Esophagus squamous epithelium (tissue), 5 donors: ENCODE measurements at places on chromosomes 12 and 14.

DNA sequence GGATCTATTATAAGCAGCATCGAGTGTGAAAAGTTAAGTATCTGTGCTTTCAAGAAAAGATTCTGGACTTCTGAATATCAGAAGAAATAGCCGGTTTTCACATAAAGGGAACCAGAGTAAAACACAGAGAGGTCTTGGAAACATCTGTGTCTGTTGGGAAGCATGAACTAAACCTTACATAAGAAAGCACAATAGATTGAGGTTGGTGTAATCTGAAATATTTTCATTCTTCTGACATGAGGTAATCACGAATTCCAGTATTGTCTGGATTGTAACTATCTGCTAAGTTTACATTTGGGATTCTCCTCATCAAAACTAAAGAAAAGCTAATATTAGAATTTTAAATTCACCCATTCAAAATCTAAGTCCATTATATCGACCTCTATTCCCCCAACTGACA lies 161.3 kb downstream of the CPNE8 start:
- DNase-seq: no peak

DNA sequence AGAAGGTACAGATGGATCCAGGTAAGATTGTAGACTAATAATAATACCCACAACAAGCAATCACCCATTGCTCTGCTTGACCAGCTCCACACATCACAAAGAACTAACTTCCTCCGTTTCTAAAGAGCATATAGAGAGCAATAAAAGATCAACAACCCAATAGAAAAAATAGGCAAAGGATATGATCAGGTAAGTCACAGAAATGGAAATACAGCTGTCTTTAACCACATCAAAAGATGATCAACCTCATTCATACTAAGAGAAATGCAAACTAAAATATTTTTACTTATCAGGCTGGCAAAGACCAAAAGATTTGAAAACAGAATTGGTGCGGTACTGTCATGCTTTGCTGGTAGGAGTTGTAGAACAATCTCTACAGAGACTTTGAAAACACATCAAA lies 8.9 kb downstream of the C2CD5 start:
- no peak for DNase-seq

- no peak for DNase-seq
Observed at GRCh38 chr14:28754209-28754985, 12.2 kb upstream of the FOXG1 start.

- no peak for DNase-seq
Observed at GRCh38 chr12:81992461-81992860, 233.3 kb upstream of the PPFIA2 start.

DNA sequence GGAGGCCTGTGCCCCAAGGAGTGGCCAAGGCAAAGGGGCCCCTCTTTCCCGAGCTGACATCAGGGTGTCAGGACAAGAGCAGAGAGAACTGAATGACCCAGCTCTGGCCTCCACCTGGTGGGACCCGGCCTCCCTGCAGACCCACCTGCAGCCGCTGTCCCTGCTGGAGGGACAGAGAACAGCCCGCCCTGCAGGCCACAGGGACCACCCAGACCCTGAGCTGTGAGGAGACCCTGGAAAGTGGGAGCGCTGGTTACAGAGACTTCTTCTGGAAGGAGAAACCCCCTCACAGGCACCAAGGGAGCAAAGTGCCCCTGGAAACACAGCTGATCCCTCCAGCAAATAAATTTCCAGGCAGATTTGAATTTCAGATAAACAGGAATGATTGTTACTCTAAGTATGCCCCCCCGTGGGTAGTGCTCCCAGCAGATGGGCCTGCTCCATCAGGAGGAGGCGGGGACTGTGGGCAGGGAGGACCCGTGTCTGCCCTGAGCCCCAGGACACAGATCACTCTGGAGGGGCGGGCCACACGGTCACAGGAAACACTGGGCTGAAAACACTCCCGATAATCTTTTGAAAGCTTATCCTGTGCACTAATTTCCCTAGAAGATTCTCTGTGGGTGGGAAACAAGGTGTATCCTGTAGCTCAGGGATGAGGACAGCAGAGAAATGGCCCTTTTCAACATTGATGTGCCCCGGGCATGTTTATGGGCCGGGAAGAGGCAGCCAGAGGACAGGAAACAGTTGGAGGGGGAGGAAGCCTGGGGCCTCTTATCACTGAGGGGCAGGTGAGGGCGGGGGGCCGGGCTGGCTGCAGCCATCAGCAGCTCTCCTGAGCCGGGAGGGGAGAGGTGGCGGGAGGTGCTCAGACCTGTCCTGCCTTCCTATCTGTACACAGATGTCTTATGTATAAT lies 276.0 kb downstream of the ADGRD1 start:
- no peak for DNase-seq

DNA sequence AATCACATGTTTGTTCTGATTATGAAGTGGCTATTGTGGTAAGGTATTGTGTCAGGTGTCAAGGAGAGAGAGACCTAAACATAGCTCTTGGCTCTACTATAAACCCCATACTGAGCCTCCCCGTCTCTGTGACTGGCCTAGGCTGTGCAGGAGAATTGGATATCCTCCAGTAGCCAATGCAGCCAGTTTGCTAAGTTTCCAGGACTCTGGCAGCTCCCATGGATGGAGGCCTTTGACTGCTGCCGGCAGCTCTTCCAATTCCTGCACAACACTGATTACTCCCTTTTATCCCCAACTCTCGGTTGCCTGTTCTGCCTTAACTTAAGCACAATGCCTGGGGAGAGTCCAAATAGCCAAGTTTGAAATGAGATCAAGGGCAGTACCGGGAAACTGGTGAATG lies 59.3 kb downstream of the ABCC9 start:
- no peak for DNase-seq

DNA sequence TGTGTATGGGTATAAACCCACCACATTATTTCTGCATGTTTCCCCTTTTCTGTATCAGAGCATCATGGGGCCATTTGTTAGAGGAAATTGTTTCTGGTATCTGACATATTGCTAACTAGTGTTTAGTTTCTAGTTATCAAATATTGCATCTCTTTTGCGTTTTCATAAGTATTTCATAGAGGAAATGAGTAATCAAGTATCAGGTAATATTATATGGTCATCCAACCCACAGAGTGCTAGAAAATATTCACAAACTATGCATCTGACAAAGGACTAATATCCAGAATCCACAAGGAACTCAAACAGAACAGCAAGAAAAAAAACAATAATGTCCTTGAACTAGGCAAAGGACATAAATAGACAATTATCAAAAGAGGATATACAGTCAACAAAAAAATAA lies 258.9 kb upstream of the LRIG3 start:
- DNase-seq: no peak

DNA sequence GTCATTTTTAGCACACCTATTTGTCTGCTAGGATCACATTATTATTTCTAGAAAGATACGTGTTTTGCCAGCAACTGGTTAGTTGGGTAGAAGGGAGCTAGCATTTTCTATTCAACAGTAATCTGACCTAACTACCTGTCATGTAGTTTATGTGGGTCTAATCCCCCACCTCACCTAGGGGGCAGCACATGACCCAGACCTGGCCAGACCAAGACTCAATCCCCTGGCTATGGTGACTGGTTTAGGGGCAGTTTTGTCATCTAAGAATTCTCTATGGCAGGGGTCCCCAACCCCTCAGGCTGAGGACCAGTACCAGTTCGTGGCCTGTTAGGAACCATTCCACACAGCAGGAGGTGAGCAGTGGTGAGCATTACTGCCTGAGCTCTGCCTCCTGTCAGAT lies 29.5 kb upstream of the EVL start:
- no peak for DNase-seq

DNA sequence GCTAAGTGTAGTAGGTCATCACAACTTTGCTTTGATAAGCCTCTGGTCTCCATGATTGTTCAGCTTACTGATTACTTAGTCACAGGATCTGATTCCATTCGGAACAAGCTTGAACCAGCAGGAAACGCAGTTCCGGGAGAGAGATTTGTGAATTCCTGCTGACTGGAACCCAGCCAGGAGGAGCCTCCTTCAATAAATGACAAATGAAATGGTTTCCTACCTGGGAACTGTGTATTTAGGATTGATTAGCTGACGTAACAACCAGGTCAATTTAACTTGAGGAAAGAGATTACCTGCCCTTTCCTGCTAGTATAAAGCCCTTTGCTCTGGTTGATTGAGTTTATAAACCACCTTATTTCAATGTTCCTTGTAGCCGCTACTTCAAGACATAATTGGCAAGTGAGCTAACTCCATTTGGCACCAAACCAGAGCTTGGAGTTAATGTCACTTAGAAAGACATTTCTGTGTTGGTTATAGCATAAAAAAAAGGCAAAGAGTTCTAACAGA lies 35.1 kb upstream of the KCNH3 start:
- no peak for DNase-seq

DNA sequence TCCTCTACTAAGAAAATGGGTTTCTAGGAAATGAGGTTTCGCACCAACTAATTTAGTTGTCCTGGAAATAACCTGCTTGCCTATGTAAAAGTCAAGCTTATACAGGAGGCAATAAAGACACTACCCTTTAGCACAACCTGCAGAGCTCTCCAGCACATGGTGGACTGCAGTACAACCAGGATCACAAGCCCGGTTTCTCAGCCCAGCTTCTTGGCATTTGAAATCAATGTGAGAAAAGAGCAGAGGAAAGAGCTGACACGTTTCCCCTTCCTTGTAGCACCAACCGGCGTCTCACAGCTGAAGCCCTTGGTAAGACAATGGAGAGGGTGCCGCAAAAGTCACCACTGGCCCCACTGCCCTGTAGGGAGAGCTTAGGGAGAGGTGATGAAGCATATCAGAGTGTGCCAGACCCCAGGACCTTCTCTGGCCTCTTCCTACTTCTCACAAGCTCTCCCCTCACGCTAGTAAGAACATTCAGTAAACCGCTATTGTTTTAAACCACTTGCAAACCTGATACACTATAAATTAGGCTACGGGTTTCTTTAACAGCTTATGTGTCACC lies 8.6 kb downstream of the SPTLC2 start:
- DNase-seq: no peak

GRCh38 chr12:130083002-130083401 lies 79.3 kb upstream of the FZD10 start:
- DNase-seq: no peak

DNA sequence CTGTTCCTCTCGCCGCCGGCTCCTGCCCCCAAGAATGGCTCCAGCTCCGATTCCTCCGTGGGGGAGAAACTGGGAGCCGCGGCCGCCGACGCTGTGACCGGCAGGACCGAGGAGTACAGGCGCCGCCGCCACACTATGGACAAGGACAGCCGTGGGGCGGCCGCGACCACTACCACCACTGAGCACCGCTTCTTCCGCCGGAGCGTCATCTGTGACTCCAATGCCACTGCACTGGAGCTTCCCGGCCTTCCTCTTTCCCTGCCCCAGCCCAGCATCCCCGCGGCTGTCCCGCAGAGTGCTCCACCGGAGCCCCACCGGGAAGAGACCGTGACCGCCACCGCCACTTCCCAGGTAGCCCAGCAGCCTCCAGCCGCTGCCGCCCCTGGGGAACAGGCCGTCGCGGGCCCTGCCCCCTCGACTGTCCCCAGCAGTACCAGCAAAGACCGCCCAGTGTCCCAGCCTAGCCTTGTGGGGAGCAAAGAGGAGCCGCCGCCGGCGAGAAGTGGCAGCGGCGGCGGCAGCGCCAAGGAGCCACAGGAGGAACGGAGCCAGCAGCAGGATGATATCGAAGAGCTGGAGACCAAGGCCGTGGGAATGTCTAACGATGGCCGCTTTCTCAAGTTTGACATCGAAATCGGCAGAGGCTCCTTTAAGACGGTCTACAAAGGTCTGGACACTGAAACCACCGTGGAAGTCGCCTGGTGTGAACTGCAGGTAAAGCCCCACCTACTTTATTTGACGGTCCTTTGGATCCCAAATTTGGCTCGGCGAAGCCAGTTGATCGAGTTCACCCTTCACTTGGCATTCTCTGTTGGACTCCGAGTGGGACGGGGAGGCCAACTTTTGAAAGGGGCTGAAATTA lies 1.5 kb downstream of the WNK1 start:
- no peak for DNase-seq

DNA sequence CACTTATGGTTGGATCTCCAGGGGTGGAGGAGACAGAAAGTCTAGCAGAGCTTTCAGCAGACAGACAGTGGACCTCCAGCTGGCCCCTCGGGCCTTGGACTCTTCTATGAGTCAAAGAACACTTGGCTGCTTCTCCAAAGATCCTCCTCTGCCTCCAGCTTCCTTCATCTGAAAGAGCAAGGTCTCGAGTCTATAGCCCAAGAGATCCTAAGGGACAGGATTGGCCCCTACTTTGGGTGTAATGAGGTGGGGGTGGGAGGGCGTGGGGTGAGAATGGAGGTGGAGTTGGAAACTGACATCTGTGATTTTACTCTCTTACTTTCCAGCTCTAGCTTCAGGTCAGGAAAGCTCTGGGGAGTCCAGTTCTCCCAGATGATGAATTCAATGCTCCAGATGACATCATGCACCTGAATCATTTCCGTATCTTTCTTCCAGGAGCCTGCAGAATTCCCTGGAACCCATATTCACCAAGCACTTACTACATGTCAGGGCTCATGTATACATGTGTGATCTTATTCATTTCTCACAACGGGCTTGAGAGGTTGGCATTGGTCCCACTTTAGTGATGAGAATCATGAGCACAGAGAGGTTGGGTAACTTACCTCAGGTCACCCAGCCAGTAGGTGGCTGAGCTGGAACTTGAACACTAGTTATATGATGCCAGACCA lies 10.2 kb upstream of the PGF start:
- no peak for DNase-seq

- DNase-seq: no peak
Observed at GRCh38 chr14:65531148-65531547, 118.6 kb downstream of the FUT8 start.

DNA sequence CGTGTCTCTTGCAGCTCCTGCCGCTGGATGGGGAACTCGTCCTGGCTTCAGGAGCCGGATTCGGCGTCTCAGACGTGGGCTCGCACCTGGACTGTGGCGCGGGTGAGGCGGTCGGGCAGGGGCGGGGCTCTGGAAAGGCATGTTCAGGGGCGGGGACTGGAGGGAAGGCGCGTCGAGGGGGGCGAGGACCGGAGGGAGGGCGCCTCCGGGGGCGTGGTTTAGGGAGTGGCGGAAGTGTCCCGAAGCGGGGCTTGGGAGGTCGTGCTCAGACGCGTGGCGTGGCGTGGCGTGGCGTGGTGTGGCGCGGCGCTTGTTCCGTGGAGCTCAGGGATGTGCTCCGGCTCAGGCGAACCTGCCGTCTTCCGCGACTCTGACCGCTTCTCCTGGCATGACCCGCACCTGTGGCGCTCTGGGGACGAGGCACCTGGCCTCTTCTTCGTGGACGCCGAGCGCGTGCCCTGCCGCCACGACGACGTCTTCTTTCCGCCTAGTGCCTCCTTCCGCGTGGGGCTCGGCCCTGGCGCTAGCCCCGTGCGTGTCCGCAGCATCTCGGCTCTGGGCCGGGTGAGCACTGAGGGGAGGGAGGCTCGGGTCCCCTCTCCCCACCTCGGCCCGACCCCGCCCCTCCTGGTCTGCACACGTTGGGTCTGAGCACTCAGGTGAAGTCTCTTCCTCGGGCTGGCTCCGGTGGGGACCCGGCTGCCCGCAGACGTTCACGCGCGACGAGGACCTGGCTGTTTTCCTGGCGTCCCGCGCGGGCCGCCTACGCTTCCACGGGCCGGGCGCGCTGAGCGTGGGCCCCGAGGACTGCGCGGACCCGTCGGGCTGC lies 6.2 kb downstream of the AMN start:
- DNase-seq: peak; percentile 33

DNA sequence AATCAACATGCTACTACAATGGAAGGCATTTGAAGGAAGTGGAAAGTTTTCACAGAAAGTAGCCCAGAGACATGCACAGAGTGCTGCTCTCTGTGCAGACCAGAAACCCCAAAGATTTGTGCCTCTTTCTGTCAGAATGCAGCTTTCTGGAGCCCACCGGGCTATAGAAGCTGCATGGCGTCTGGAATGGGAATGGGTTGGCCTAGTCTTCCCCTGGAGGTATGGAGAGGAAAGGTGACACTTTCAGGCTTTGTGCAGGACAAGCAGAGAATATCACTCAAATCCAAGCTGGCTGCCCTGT lies 21.3 kb upstream of the ZFP36L1 start:
- no peak for DNase-seq

- DNase-seq: no peak
Observed at GRCh38 chr12:7009512-7009911, 8.8 kb downstream of the LPCAT3 start.
